Myometrial cell (primary cell): ENCODE measurements at places on chromosomes 3 and 15. TPM values are rescaled to one million over a fixed set of nuclear protein-coding genes. Genes with fewer than 3 reads are reported as not detected.

Gene ZNF660
- 0.29 and 0.71 TPM in 2 replicates for total RNA-seq

Gene SAXO2
- total RNA-seq, result 0.29 and 0.71 TPM in 2 replicates

Gene RBPMS2
- total RNA-seq, result not detected in 2 replicates

Gene ANKUB1
- total RNA-seq, result not detected in 2 replicates

Gene PRSS50
- total RNA-seq, result not detected in 2 replicates

Gene GRM7
- total RNA-seq, result not detected in 2 replicates

Gene FGD5
- not detected in 2 replicates for total RNA-seq

Gene DLL4
- total RNA-seq, result under 0.01 and 0.58 TPM in 2 replicates

Gene CNBP
- total RNA-seq, result 226 and 243 TPM in 2 replicates

Gene EFCAB12
- total RNA-seq, result 0.35 TPM in 1 of 2 replicates, not detected in the other

Gene NR2E3
- 0.18 TPM in 1 of 2 replicates, not detected in the other for total RNA-seq

Gene EXD1
- not detected in 2 replicates for total RNA-seq
